ENCODE measurements at places on chromosomes 13 and 19. TPM values are rescaled to one million over a fixed set of nuclear protein-coding genes. Genes with fewer than 3 reads are reported as not detected.

DNA sequence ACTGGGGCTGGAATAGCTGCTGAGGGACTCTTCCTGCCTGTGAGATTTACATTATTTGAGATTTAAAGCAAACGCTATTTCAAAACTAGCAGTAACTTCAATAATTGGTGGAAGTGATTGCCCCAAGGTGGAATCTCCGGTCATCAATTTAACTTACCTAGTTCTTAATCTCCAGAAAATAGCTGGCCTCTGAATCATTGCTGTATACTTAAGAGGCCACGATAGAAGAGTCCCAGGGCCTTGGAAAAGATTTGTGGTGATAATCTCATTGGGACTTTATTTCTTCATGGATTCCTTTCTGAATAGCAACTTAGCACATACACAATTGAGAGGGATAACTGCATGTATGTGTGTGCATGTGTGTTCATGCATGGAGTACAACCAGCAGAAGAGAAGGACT lies 120.2 kb downstream of the DNAJC15 start:
- DNase-seq = no peak

- no peak for DNase-seq
Observed at GRCh38 chr13:74325106-74325505, 190.9 kb upstream of the KLF12 start.

DNA sequence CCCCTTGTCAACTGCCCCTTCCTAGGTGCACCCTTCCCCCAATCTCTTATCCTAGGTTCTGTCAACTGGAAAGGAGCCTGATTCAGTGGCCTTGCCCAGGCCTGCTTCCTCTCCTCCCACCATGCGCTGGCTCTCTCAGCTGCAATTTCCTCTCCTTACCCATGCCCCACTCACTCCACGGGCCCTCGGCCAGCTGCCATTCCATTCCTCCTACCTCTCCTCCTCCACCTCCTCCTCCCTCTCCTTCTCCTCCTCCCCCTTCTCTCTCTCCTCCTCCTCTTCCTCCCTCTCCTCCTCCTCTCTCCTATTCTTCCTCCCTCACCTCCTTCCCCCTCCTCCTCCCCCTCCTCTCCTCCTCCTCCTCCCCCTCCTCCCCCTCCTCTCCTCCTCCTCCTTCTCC lies 9.6 kb upstream of the TIMM44 start:
- no peak for DNase-seq

GRCh38 chr19:6020166-6020882 lies 42.4 kb upstream of the RANBP3 start:
- no peak for DNase-seq

DNA sequence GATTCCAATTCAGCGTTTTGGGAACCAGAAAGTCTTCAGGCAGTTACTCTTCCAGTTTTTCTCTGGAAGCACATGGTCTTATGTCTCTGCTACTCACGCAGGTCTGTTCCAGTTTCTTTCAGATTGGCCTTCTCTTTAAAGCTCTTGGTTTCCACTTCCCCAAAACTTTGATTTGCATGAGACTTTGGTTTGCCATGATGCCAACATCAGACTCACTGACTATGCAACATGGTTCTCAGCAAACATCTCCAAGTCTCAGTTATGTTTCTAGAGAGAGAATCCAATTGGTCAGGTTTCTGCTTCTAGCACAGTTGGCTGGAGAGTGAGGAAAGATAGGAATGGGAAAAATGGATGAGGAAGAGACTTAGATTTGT lies 3.1 kb downstream of the AKAP11 start:
- DNase-seq = no peak

GRCh38 chr13:76929320-76929719 lies 19.0 kb upstream of the ACOD1 start:
- DNase-seq = no peak

DNA sequence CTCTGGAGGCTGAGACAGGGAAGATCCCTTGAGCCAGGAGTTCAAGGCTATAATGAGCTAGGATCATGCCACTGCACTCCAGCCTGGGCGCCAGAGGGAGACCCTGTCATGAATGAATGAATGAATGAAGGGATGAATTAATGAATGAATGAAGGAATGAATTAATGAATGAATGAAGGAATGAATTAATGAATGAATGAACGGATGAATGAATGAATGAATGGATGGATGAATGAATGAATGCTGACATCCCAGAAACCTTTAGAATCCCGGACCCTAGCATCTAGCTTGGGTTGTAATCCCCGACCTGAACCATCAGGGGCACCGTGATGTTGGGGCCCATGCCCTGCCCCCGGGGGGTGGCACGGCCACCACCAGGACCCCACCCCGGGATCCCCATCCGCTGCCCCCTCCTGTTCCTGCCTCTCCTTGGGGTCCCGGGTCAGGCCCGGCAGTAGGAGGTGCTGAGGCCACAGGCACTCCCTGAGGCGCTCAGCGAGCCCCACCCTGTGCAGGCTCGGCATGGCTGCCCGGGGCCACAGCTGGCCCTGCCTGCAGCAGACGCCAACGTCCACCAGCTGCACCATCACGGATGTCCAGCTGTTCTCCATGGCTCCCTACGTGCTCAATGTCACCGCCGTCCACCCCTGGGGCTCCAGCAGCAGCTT lies 3.4 kb downstream of the EBI3 start:
- no peak for DNase-seq

The OR10H1 gene
- total RNA-seq = not detected

The ACTN4 gene
- total RNA-seq = 971 TPM

The STAP2 gene
- 84.8 TPM for total RNA-seq

The METTL21C gene
- total RNA-seq = not detected

The CATSPERD gene
- total RNA-seq = not detected

The GAPDHS gene
- not detected for total RNA-seq
